ENCODE measurements at places on chromosomes 11 and 22.

DNA sequence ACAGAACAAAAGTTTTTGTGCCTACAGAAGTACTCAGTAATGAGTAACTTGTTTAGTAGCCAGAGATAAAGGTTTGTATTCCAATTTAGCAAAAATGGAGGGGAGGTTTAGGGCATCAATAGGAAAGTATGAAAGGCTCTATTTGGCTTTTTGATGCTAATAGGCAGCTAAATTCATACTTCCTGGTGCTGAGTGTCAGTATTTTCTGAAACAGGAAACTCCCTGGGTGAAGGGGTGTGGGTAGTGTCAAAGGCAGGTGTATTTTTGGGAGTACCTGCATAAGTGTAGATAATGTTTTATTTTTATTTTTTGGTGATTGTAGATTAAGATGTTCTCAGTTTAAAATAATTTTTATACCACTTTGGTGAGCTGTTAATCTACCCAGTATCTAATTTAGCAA is 29.3 kb upstream of the MMP7 start:
- no peak for DNase-seq

GRCh38 chr11:47620836-47621378 is 21.5 kb downstream of the MTCH2 start:
- DNase-seq: no peak

DNA sequence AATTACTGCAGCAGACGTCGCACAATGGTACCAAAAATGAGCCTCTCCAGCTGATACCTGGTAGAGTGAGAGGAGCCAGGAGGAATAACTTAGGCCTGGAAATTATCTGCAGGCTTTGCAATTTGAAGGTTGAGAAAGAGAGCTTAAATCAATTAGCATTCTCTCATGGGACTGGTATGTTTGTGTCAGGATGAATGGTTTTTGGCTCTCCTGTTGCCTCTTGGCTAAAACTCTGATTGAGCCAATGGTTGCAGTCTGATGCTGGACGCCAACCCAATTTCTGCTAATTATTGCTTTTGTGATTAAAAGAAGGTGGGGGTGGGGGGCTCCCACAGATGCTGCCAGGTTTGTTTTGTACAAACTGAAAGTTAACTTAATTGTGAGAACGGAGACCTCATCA is 12.5 kb upstream of the NELL1 start:
- DNase-seq: no peak

GRCh38 chr11:117892651-117893050 is 16.2 kb upstream of the FXYD6 start:
- no peak for DNase-seq

GRCh38 chr22:45425531-45426265 is 12.2 kb downstream of the RIBC2 start:
- no peak for DNase-seq

DNA sequence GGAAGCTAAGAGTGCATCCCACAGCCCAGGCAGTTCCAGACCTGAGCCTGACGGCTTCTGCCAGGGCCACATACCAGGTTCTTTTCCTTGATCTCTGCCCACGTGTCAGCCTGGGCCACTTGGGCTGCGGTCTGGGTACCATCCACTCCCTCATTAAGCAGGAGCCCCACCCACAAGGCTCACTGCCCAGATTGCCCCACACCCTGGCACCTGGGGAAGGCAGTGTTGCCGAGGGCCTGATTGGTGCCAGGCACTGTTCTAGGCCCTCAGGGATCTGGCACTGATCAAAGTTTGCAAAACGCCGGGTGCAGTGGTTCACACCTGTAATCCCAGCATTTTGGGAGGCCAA is 15.4 kb downstream of the GGA1 start:
- DNase-seq: no peak

- DNase-seq: no peak
These were observed 17.6 kb downstream of the FADS3 start for GRCh38 chr11:61873588-61874376.

GRCh38 chr11:61004761-61005181 is 33.3 kb downstream of the CD6 start:
- no peak for DNase-seq

DNA sequence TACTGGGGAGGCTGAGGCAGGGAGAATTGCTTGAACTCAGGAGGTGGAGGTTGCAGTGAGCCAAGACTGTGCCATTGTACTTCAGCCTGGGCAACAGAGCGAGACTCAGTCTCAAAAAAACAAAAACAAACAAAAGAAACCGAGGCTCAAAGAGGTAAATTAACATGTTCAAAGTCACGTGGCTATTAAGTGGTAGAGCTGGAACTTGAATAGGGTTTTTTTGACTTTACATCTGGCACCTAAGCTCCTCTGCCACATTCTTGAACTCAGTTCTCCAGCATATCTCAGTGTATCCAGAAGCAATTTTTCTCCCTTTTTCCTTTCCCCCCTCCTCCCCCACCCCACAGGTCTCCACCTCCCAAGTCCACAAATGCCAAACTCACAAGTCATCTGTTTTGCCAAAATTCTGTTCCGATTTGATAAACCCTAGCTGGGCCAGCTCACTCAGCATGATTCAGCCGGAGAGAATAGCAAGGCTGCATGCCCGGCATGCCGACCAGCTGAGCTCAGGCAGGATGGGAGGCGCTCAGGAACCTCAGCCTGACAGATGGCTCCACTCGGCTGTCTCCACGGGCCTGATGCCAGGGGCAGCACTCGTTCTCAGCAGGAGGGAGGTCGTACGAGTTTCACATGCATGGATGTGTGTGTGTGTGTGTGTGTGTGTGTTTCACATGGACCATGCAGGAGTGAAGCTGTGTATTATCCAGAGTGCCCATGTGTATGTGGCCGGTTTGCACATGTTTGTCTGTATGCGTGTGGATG is 63.2 kb upstream of the RRAS2 start:
- peak; percentile 17 for DNase-seq

DNA sequence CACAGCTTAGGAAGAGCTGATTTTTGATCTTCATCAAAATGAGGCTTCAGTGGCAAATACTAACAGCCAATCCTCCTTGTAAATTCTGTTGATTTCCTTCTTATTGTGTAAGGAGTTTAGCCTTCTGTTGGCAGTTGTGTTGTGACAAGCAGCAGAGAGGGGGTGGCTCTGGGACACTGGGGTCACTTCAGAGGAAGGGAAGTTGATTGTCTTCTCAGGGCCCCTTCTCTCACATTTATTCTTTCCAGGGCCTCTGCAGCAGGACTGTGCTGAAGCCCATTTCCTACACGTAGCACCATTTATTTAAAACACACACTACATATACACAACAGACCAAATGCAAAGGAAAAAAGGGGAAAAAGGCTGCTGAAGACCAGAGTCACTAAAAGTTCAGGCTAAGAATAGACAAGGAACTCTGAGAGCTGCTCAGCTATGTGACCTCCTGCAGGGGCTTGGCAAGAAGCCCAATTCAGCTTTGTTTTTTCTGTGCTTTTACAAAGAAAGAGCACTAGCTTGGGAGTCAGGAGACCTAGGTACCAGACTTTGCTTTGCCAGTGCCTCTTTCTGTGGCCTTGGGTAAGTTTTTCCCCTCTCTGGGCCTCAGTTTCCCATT is 28.3 kb upstream of the UPB1 start:
- no peak for DNase-seq

GRCh38 chr11:118634431-118635236 is 27.2 kb downstream of the PHLDB1 start:
- peak; percentile 51 for DNase-seq

GRCh38 chr11:362642-363442 is 6.5 kb upstream of the B4GALNT4 start:
- DNase-seq: no peak

- DNase-seq: no peak
These were observed 228.1 kb downstream of the TENM4 start for GRCh38 chr11:79212741-79213190.

DNA sequence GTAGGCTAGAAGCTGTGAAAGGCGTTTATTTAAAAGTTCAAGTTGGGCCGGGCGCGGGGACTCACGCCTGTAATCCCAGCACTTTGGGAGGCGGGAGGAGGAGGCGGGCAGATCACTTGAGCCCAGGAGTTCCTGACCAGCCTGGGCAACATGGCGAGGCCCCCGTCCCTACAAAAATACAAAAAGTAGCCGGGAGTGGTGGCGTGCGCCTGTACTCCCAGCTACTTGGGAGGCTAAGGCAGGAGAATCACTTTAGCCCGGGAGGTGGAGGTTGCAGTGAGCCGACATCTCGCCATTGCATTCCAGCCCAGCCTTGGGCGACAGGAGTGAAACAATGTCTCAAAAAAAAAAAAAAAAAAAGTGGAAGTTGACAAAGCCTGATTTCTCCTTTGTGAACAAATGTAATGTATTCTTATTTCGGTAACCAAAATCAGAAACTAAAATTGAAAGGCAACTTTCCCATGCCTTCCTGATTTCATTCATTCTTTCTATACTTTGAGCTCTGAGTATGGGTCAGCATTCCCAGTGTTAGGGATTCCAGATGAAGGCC is 825 bp downstream of the PTPMT1 start:
- no peak for DNase-seq

GRCh38 chr22:37739035-37739434 is 42.2 kb downstream of the TRIOBP start:
- DNase-seq: no peak

- no peak for DNase-seq
These were observed 115.8 kb upstream of the THY1 start for GRCh38 chr11:119538753-119539152.

- no peak for DNase-seq
These were observed 106.7 kb upstream of the HSD17B12 start for GRCh38 chr11:43573873-43574272.
